ENCODE measurements at places on chromosomes 6 and 20. TPM values are rescaled to one million over a fixed set of nuclear protein-coding genes. Genes with fewer than 3 reads are reported as not detected.

The CRISP3 gene
- not detected for total RNA-seq

DNA sequence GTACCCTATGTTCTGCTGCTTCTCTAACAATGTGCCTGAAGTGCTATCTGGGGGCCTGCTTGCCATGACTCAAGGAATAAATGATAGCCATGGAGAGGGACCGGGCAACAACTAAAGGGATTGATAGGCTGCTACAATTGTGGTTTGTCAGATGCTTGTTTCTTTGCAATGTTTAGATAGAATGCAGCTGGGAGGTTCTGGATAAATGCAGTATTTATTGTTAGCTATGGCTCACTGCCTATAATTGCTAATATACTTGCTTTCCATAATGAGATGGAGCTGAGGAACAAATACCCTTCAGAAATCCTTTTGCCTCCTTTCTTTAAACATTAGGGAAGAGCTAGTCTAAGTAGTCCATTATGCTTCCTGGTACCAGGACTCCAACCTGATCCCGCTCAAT lies 575.2 kb upstream of the SYNCRIP start:
- DNase-seq, result no peak
- H3K4me1 ChIP-seq, result no peaks in the 10 kb centered on the region
- no peaks in the 10 kb centered on the region for H3K36me3 ChIP-seq
- no peak overlapping the region for H3K27ac ChIP-seq
- no peaks in the 10 kb centered on the region for H3K27me3 ChIP-seq
- no peak overlapping the region for H3K4me3 ChIP-seq

DNA sequence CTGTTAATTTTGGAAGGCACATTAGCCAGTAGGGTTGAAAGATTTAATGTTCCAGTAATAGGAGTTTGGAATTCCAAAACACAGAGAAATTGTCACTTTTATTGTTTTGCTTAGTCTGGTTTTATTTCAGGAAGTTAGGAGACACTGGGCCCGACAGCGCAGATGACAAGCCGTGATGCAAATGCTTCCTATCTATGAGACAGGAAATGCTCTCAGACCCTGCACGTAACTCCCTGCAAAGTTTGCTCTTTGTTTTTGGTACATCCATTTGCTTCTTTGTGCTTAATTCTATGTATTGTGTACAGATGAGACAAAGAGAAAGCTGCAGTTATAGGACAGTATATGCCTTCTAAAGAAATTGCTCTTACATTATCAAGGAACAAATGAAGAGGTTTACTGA lies 201.6 kb upstream of the SGK1 start:
- DNase-seq, result no peak
- H3K4me1 ChIP-seq, result no peaks in the 10 kb centered on the region
- H3K36me3 ChIP-seq, result no peaks in the 10 kb centered on the region
- H3K27ac ChIP-seq, result no peak overlapping the region
- no peaks in the 10 kb centered on the region for H3K27me3 ChIP-seq

GRCh38 chr6:132695773-132696172 lies 18.1 kb downstream of the VNN1 start:
- H3K36me3 ChIP-seq, result no peaks in the 10 kb centered on the region
- no peak overlapping the region for H3K4me3 ChIP-seq
- H3K27ac ChIP-seq, result no peak overlapping the region

DNA sequence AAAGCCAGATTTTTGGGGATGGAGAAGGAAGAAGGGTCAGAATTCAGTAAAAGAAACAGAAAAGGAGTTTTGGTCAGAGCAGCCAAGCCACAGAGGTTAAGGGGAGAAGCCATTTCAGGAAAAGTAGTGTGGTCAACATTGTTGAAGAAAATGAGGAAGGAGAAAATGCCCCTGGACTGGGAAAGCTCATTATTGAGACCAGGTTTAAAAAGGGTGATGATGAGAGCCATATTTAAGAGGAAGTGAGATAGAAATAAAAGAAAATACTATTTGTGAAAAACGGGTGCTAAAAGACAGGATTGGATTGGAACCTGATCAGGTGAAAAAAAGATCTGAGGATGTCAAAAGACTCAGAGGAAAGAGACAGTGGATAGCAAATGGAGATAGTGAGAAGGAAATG lies 75.8 kb downstream of the CEP162 start:
- H3K27me3 ChIP-seq, result no peaks in the 10 kb centered on the region
- H3K4me1 ChIP-seq, result no peaks in the 10 kb centered on the region
- H3K27ac ChIP-seq, result no peak overlapping the region
- H3K4me3 ChIP-seq, result no peak overlapping the region
- H3K36me3 ChIP-seq, result no peaks in the 10 kb centered on the region
- no peak for DNase-seq

- H3K27me3 ChIP-seq, result no peaks in the 10 kb centered on the region
- H3K27ac ChIP-seq, result no peak overlapping the region
- peaks cover 8% of the 10 kb centered on the region for H3K4me1 ChIP-seq
- no peaks in the 10 kb centered on the region for H3K36me3 ChIP-seq
- DNase-seq, result no peak
- no peak overlapping the region for H3K4me3 ChIP-seq
Measured at GRCh38 chr6:113594726-113595125, 262.4 kb upstream of the MARCKS start.

The OXT gene
- total RNA-seq, result not detected

The IYD gene
- total RNA-seq, result 10.4 TPM

DNA sequence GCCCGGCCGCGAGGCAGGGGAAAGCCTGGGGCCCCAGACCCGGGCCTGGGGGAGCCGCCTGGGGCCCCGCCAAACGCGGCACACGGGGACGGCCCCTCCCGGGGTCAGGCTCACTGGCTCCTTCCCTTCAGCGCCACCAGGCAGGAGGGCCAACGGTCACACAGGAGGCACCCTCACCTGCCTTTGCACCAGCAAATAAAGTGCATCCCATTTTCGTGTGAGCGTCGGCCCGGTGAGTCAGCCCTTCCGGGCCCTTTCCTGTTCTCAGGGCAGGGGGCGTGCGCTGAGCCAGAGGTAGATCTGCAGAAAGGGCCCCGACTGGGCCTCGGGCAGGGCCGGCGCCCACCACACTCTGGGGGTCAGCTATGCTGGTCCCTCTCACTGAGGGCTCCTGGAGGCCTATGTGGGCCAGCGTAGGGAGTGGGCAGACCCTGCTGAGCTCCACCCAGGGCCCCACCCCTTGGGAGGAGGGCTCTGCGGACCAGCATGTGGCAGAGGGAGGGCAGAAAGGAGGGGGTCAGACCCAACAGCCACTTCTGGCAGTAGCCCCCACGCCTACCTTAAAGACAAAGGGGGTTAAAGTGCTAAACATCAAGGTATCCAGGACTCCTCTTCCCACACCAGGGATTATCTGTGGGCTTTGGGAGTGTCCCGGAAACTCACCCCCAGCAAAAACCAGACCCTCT lies 931 bp upstream of the UCKL1 start:
- peak overlapping the region; percentile 62 for H3K27ac ChIP-seq
- peaks cover 15% of the 10 kb centered on the region for H3K4me1 ChIP-seq
- peak overlapping the region; percentile 96 for H3K4me3 ChIP-seq
- H3K36me3 ChIP-seq, result no peaks in the 10 kb centered on the region
- H3K27me3 ChIP-seq, result no peaks in the 10 kb centered on the region

The SLC24A3 gene
- 6.6 TPM for total RNA-seq

The AAR2 gene
- total RNA-seq, result 19.9 TPM

DNA sequence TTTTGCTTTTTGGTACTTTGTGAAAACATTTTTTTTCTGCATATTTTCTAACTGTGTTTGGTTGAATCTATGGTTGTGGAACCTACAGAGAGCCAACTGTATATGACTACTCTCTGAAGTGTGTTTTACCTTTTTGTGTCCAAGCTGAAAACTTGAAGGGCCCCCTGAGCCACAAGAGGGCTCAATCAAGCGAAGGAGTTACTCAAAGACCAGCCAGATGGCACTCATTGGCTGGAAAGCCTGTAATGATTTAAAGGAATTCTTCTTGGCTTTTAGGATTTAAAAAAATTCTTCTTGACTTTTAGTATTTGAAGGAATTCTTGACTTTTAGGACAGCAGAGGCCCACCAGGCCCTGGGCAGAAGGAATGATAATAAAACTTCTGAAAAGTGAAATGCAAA lies 27.0 kb upstream of the ECI2 start:
- H3K4me1 ChIP-seq, result no peaks in the 10 kb centered on the region
- no peak overlapping the region for H3K27ac ChIP-seq
- no peaks in the 10 kb centered on the region for H3K36me3 ChIP-seq
- no peaks in the 10 kb centered on the region for H3K27me3 ChIP-seq
- H3K4me3 ChIP-seq, result no peak overlapping the region

- H3K36me3 ChIP-seq, result no peaks in the 10 kb centered on the region
- peak overlapping the region; percentile 91 for H3K4me3 ChIP-seq
- H3K27ac ChIP-seq, result peak overlapping the region; percentile 87
- peaks cover 13% of the 10 kb centered on the region for H3K4me1 ChIP-seq
- no peak for DNase-seq
Measured at GRCh38 chr6:144094731-144095133, 641 bp downstream of the SF3B5 start.

DNA sequence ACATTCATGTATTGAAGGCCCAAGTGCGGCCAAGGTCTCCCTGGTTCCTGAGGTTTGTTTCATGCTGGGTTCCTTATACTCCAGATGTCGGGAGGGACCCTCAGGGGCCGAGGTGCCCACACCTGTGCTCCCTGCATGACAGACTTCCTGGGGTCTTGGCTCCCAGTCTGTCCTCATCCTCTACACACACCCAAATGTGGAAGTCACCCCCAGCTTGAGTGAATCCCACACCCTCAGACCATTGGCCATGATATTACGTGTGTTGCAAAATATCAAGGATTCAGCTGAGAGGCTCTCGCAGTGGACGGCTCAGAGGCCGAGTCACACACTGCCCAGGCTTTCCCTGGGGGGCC lies 82.2 kb upstream of the DUSP22 start:
- no peaks in the 10 kb centered on the region for H3K27me3 ChIP-seq
- no peaks in the 10 kb centered on the region for H3K4me1 ChIP-seq
- no peaks in the 10 kb centered on the region for H3K36me3 ChIP-seq
- DNase-seq, result no peak
- H3K27ac ChIP-seq, result no peak overlapping the region
- H3K4me3 ChIP-seq, result no peak overlapping the region

GRCh38 chr6:62891065-62891647 lies 320.1 kb upstream of the FKBP1C start:
- no peaks in the 10 kb centered on the region for H3K36me3 ChIP-seq
- DNase-seq, result no peak
- no peak overlapping the region for H3K27ac ChIP-seq
- H3K4me3 ChIP-seq, result no peak overlapping the region

- no peak overlapping the region for H3K4me3 ChIP-seq
- no peak for DNase-seq
- H3K27me3 ChIP-seq, result no peaks in the 10 kb centered on the region
- H3K27ac ChIP-seq, result no peak overlapping the region
- no peaks in the 10 kb centered on the region for H3K4me1 ChIP-seq
Measured at GRCh38 chr6:83247471-83247870, 54.3 kb downstream of the RWDD2A start.

The PNPLA1 gene
- total RNA-seq, result 0.35 TPM

GRCh38 chr6:25883991-25884390 lies 9.9 kb upstream of the SLC17A3 start:
- H3K27me3 ChIP-seq, result no peaks in the 10 kb centered on the region
- no peak overlapping the region for H3K4me3 ChIP-seq
- DNase-seq, result no peak
- H3K27ac ChIP-seq, result no peak overlapping the region
